B cell (primary cell): ENCODE measurements at places on chromosomes 6 and 20. TPM values are rescaled to one million over a fixed set of nuclear protein-coding genes. Genes with fewer than 3 reads are reported as not detected.

- no peak for DNase-seq
- no peaks in the 10 kb centered on the region for H3K36me3 ChIP-seq
- no peaks in the 10 kb centered on the region for H3K27me3 ChIP-seq
- no peak overlapping the region for H3K4me3 ChIP-seq
Measured at GRCh38 chr6:72952808-72953630, 272.3 kb downstream of the KHDC1L start.

GRCh38 chr6:124901084-124901483 lies 61.2 kb upstream of the RNF217 start:
- H3K36me3 ChIP-seq, result no peaks in the 10 kb centered on the region
- H3K27ac ChIP-seq, result no peak overlapping the region
- no peak overlapping the region for H3K4me3 ChIP-seq
- no peak for DNase-seq
- H3K4me1 ChIP-seq, result no peaks in the 10 kb centered on the region
- no peaks in the 10 kb centered on the region for H3K27me3 ChIP-seq

- DNase-seq, result no peak
- no peaks in the 10 kb centered on the region for H3K27me3 ChIP-seq
- H3K36me3 ChIP-seq, result no peaks in the 10 kb centered on the region
- H3K4me1 ChIP-seq, result no peaks in the 10 kb centered on the region
- no peak overlapping the region for H3K4me3 ChIP-seq
Measured at GRCh38 chr6:83804886-83805285, 48.3 kb upstream of the RIPPLY2 start.

GRCh38 chr6:167699141-167699931 lies 127.4 kb upstream of the AFDN start:
- peak overlapping the region; percentile 31 for H3K4me3 ChIP-seq
- peak; percentile 75 for DNase-seq
- peak overlapping the region; percentile 82 for H3K27ac ChIP-seq
- no peaks in the 10 kb centered on the region for H3K36me3 ChIP-seq

- H3K4me3 ChIP-seq, result no peak overlapping the region
- H3K27me3 ChIP-seq, result no peaks in the 10 kb centered on the region
- no peak for DNase-seq
- no peaks in the 10 kb centered on the region for H3K4me1 ChIP-seq
- H3K36me3 ChIP-seq, result no peaks in the 10 kb centered on the region
Measured at GRCh38 chr6:161142957-161143296, 130.9 kb downstream of the AGPAT4 start.

DNA sequence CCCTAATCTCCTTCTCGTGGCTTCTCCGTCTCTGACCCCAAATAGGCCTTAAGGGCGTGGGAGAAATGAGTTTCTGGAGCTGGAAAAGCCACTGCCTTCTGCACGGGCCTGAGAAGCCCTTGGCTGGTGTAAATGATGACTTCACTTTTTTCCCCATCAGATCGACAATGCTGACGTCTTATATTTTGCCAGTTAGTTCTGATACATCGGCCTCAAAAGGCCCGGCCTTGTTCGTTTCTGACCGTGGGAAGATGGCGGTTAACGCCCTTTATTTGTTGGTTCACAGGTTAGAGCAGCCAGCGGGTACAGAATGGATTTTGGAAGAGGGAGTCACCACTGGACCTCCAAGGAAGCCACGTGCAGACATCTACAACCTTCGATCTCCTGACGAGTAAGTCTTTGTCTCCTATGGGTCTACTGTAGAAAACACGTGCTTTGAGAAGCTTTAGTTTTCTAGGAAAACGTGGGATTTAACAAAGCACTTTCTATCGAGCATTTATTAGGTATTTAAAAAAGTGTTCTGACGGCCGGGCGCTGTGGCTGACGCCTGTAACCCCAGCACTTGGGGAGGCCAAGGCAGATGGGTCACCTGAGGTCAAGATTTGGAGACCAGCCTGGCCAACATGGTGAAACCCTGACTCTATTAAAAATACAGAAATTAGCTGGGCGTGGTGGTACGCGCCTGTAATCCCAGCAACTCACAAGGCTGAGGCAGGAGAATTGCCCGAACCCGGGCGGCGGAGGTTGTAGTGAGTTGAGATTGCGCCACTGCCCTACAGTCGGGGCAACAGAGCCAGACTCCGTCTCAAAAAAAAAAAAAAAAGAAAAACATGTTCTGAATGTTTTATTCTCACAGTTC lies 1.2 kb upstream of the ZNFX1 start:
- no peaks in the 10 kb centered on the region for H3K27me3 ChIP-seq
- peak overlapping the region; percentile 89 for H3K27ac ChIP-seq
- H3K36me3 ChIP-seq, result peaks cover 59% of the 10 kb centered on the region
- peak overlapping the region; percentile 78 for H3K4me3 ChIP-seq

DNA sequence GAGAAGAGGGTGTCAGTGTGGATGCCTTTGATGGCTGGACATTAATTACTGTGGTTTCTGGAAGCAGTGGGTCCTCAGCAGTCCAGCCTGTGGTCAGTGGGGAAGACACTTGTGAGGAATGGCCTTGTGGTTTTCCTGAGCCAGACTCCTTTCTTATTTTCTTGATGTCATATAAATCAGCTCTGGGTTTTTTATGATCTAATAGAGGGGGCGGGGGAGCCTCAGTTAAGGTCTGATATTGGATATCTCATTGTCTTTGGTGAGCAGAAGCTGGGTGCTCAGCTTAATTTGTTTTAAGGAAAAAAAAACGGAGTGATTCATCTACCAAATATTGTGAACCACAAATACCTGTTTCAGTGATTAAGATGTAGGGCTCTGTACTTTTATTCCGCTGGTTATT lies 62.1 kb downstream of the OTOR start:
- H3K4me3 ChIP-seq, result no peak overlapping the region
- H3K27ac ChIP-seq, result no peak overlapping the region
- H3K36me3 ChIP-seq, result no peaks in the 10 kb centered on the region
- H3K4me1 ChIP-seq, result no peaks in the 10 kb centered on the region
- H3K27me3 ChIP-seq, result peaks cover 11% of the 10 kb centered on the region

- H3K4me3 ChIP-seq, result no peak overlapping the region
- H3K36me3 ChIP-seq, result no peaks in the 10 kb centered on the region
- no peak for DNase-seq
- no peaks in the 10 kb centered on the region for H3K27me3 ChIP-seq
- H3K4me1 ChIP-seq, result no peaks in the 10 kb centered on the region
- no peak overlapping the region for H3K27ac ChIP-seq
Measured at GRCh38 chr20:29319725-29320124, 1937.7 kb upstream of the DEFB115 start.

DNA sequence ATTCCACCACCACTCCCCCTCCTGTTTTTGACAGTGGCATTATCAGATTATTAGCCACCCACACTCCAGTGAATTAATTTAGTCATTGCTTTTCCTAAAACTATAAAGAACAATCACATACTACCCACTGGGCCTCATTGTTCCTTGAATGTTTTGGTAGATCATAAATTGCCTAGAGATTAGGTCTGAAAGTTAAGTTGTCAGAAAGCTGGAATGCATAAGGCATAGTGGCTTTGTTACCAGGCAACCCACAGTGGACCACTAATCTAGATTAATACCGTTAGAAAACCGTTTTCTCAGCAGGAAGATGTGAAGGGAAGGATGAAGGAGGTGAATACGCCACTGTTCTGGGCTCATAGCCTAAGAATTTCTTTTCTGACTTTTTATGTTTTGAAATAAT lies 75.6 kb downstream of the SAMD3 start:
- H3K27me3 ChIP-seq, result no peaks in the 10 kb centered on the region
- DNase-seq, result no peak

DNA sequence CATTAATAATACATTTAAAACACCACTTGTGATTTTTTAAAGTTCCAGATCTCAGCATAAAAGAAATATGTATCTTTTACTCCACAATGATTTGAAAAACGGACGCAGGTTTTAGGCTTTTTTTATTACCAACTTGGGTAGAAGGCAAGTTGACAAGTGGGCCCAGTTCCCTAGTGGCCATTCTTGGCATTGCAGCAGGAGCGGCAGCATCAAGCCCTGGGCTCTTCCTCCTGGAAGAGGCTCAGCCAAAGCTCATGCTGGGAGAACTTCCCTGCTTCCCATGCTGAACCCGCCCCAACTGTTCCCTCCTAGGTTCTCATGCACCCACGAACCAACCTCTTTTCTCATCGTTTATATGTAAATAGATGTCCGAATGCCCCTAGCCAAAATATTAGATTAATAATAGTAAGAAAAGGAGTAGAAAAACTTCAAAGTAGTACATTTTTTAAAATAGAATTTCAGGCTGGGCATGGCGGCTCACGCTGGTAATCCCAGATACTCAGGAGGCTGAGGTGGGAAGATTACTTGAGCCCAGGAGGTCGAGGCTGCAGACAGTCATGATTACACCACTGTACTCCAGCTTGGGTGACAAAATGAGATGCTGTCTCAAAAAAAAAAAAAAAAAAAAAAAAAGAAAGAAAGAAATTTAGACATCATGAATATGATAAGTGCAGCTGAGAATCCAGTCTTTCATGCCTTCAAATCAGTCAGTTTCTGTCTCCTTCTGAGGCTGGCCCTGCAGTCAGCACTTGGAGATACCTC lies 18.2 kb upstream of the MYB start:
- H3K4me3 ChIP-seq, result no peak overlapping the region
- peak; percentile 55 for DNase-seq
- H3K36me3 ChIP-seq, result no peaks in the 10 kb centered on the region
- peak overlapping the region; percentile 34 for H3K27ac ChIP-seq
- H3K4me1 ChIP-seq, result peaks cover 8% of the 10 kb centered on the region

DNA sequence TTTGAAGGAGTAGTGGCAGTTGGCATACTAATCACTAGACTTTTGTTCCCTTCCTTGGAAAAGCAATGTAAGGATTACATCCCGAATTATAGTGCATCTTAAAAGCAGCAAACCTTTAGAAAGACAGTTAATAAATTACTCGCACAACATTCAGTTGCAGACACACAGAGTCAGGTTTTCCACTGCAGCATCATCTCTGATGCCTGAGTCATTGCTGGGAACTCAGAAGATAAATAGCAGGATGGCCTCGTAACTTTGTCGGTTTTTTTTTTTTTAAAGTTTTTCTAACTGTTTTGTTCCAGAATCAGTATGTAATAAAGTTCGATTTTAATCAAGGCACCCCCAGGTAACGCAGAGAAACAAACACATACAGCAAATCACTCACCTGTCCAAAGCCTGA lies 34.3 kb downstream of the GJA10 start:
- H3K4me1 ChIP-seq, result no peaks in the 10 kb centered on the region
- no peak overlapping the region for H3K4me3 ChIP-seq
- H3K36me3 ChIP-seq, result peaks cover 7% of the 10 kb centered on the region
- no peak for DNase-seq

- peaks cover 14% of the 10 kb centered on the region for H3K4me1 ChIP-seq
- no peaks in the 10 kb centered on the region for H3K36me3 ChIP-seq
Measured at GRCh38 chr6:13194852-13195251, 133.5 kb downstream of the TBC1D7 start.

GRCh38 chr20:12941025-12941424 lies 67.7 kb upstream of the SPTLC3 start:
- no peaks in the 10 kb centered on the region for H3K4me1 ChIP-seq
- no peaks in the 10 kb centered on the region for H3K27me3 ChIP-seq
- H3K27ac ChIP-seq, result no peak overlapping the region
- no peak for DNase-seq

GRCh38 chr6:7604506-7604905 lies 14.5 kb downstream of the SNRNP48 start:
- peaks cover 16% of the 10 kb centered on the region for H3K36me3 ChIP-seq
- no peaks in the 10 kb centered on the region for H3K27me3 ChIP-seq
- no peaks in the 10 kb centered on the region for H3K4me1 ChIP-seq
- H3K4me3 ChIP-seq, result no peak overlapping the region
- no peak overlapping the region for H3K27ac ChIP-seq
- no peak for DNase-seq

DNA sequence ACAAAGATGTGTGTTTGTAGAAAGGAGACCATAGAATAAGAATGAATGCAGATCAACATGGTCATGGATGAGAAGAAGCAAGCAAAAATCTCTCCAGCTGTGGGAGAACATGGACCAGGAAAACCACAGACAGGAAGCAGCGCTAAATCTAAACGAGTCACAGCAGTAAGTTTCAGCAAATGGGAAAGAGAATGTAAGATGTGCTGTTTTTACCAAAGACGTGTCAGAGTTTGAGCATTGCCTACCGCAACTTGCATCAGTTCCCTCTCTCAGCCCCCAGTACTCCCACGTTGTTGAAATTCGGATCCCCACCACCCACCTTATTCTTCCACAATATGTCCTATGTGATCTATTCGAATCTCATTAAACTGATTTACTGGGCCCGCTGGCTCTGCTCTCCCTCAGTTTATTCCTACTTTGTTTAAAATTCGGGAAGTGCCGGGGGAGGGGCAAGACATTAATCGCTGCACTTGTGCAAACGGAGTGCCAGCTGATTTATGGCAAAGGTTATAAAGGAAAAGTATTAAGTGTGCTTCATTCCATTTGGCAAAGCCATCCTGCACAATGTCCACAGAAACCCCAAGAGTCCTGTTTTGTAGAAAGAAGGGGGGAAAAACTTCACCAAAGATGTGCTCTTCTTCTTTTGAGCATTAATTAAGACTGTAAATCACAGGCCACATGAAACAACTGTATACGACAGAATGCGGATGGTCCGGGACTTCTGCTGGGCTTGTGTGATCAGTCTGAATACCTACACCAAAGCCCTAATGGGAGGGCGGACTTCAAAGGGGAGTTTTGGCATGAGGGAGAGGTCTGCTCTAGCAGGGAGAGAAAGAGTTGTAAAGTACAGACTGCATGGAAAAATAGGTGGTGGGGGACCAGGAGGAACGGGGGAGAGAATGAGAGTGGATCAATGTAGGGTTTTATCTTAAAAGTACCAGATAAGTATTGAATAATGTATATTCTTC lies 59.1 kb upstream of the PRDM1 start:
- H3K4me1 ChIP-seq, result no peaks in the 10 kb centered on the region
- H3K36me3 ChIP-seq, result no peaks in the 10 kb centered on the region
- H3K4me3 ChIP-seq, result no peak overlapping the region

DNA sequence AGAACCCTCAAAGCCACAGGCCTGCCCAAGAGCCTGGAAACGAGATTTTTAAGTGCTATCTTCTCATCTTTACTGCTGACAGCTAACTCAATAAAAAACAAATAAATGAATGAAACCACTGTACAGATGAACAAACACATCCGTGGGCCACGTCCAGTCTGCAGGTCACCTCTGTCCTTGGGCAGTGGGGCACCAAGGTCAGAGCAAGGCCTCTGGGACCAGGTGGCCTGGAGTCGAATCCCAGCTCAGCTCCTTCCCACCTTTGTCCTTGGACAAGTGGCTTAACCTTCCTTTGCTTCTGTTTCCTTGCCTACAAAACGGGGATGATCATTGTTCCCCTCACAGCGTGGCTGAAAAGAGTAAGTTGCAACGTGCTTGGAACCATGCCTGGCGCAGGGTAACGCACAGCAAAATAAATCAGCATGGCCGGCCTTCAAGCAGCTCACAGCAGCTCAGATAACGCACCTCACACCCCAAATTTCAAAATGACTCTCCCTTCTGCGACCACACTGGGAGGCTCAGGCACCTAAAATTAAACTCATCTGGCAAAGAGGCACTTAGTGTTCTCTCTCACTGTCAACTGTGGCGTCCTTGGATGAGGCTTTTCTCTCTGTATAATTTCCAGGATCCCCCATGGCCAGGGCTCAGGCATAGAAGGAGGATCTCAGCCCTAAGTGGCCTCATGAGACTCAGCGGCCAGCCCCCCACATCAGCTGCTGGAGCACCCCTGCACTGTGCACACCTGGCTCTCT lies 35.7 kb downstream of the RRBP1 start:
- peaks cover 25% of the 10 kb centered on the region for H3K4me1 ChIP-seq
- H3K36me3 ChIP-seq, result peaks cover 6% of the 10 kb centered on the region
- DNase-seq, result no peak
- H3K27ac ChIP-seq, result no peak overlapping the region

The LY6G6D gene
- total RNA-seq, result not detected in 2 replicates

The SMIM26 gene
- total RNA-seq, result 47.4 and 47.7 TPM in 2 replicates

The DEFB124 gene
- not detected in 2 replicates for total RNA-seq

The SLC17A2 gene
- total RNA-seq, result not detected in 2 replicates

The E2F1 gene
- 2.4 and 2.7 TPM in 2 replicates for total RNA-seq

The SPATA25 gene
- 2.4 and 2.9 TPM in 2 replicates for total RNA-seq

The THEMIS gene
- 0.30 TPM in 1 of 2 replicates, not detected in the other for total RNA-seq

The SIRPD gene
- not detected in 2 replicates for total RNA-seq

The DDO gene
- total RNA-seq, result not detected in 2 replicates

The GHRH gene
- total RNA-seq, result not detected in 2 replicates

The CFB gene
- not detected in 2 replicates for total RNA-seq

The PHACTR1 gene
- 121 and 129 TPM in 2 replicates for total RNA-seq
